Activated CD4-positive, alpha-beta T cell treated with anti-CD3 and anti-CD28 coated beads for 36 hours (primary cell): ENCODE measurements at places on chromosomes 1 and 21.

DNA sequence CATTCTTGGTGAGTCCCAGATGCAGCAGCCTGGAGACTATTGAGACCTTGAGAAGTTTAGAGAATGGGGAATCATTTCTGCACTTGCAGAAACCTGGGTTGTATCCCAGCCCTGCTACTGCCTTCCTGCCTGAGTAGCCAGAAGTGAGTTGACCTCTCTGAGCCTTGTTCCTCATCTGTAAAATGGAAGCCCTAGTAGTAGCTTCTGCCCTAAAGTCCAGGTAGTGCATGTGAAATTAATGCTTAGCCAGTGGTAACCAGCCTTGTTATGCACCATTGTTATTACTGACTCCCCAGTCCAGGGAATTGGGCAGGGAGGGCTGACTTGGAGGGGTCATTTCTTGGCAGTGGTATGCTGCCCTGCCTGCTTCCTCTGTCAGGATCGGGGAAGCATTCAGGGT is 5.6 kb downstream of the SESN2 start:
- no peak for DNase-seq

DNA sequence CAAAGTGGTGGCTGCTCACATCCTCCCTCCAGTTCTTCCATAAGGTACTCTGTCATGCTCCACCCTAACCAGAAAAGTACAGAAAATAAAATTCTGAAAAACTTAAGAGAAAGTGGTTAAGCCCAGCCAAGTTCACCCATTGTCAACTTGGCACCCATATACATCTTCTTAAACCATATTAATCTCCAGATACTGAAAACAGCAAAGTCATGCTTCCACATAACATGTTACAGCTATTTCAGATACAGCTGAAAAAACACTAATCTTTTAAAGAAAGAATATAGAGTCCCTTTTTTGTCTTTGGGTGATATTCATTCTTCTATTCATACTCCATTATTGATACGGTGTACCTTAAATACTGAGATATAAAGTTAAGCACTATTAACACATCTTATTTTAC is 577.8 kb downstream of the KCNT2 start:
- no peak for DNase-seq

- DNase-seq, result no peak
These were observed 63.4 kb downstream of the DDR2 start for GRCh38 chr1:162695687-162696086.

DNA sequence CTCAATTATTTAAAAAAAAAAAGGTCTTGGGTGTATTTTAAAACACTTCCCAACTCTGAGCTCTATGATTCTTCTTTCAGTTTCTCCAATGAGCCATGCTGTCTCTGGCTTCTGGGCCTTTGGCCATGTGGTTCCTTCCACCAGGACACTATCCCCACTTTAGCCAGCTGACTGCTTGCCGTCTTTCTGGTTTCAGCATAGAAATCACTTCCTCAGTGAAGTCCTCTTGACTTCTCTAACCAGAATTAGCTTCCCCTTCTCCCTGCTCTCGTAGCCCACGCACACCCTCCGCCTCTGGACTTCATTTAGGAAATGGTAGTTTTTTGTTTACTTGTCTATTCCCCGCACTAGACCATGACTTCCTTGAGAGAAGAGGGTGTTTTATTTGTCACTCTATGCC is 1.1 kb upstream of the DIO1 start:
- no peak for DNase-seq

DNA sequence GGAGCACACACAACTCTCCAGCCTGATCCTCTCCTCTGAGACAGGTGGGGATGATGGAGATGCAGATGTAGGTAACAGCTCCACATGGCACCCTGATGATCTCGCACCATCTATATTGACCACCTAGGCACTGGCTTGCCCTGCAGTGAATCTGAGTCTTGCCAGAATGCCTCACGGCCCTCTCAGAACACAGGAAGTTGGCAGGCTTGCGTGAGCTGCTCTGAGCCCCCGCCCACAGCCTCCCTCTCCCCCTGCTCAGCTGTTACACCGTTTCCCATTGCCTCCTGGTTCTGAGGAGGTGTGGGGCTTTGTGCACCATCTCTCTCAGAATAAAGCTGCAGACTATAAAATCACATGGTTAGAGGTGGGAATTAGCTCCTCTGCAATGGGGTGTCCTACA is 48.0 kb downstream of the URB2 start:
- DNase-seq, result peak; percentile 46

- DNase-seq, result no peak
These were observed 225.4 kb upstream of the NRIP1 start for GRCh38 chr21:15289896-15290841.

DNA sequence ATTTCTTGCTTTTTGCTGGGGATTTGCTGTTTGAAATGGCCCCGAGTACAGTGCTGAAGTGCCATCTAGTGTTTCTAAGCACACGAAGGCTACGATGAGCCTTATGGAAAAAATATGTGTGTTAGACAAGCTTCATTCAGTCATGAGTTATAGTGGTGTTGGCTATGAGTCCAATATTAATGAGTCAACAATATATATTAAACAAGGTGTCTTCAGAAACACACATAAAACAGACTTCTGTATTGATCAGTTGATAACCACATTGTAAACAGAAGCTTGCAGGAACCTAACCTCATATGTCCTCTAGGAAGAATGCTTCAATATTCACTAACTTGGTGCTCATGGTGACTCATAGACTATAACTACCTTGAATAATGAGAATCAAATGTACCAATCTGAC is 1.7 kb upstream of the GJB5 start:
- no peak for DNase-seq

DNA sequence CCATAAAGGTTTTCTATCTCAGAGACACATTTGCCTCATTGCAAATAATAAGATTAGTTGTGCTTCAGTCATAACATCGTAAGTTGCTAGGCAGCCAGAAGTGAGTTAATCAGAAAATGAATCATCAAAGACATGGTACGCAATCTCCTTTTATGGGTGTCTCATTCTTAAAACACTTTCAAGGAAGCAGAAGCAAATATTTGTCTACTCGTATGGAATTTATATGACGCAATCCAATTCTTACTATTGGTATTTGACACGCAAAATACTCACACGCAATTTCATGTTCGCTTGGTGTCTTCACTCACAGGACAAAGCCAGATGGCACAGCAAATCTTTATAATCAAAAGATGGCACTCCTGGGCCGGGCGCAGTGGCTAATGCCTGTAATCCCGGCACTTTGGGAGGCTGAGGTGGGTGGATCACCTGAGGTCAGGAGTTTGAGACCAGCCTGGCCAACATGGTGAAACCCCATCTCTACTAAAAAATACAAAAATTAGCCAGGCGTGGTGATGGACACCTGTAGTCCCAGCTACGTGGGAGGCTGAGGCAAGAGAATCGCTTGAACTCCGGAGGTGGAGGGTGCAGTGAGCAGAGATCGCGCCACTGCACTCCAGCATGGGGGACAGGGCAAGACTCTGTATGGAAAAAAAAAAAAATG is 56.4 kb downstream of the HLCS start:
- DNase-seq, result peak; percentile 39

DNA sequence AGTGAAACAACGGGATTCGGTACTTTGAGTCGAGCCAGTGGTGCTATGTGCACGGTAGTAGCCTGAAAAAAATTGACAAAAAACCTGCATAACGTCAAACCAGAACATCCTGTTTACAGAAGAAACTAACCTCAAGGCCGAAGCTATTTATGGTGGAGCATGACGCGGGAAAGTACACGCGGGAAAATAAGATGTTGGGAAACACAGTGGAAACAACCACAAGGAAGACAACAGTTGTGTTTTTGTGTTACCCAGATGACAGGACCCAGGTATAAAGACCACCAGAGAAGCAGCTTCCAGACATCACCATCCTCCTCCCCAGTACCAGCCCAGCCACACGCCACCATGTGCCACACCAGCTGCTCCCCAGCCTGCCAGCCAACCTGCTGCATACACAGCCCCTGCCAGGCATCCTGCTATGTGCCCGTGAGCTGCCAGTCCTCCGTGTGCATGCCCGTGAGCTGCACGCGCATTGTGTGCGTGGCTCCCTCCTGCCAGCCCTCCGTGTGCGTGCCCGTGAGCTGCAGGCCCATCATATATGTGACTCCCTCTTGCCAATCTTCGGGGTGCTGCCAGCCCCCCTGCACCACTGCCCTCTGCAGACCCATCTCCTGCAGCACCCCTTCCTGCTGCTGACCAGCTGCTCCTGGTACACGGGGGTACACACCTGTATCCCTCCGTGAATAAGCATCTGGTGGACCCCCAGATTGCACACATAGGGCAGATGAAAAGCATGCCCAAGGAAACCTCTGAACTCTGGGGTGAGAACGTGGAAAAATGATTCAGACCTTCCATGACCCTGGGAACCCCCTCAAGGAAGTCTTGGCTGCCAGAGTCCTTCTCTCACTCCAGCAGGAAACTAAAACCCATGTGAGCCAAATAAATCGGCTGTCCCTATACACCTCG is at the start of gene KRTAP12-3:
Gene KRTAP12-3, plus strand, starts transcription at position 298 of the 906 bp plus-strand sequence. Its CDS starts 48 bp downstream, at position 346.
- DNase-seq, result peak; percentile 43

DNA sequence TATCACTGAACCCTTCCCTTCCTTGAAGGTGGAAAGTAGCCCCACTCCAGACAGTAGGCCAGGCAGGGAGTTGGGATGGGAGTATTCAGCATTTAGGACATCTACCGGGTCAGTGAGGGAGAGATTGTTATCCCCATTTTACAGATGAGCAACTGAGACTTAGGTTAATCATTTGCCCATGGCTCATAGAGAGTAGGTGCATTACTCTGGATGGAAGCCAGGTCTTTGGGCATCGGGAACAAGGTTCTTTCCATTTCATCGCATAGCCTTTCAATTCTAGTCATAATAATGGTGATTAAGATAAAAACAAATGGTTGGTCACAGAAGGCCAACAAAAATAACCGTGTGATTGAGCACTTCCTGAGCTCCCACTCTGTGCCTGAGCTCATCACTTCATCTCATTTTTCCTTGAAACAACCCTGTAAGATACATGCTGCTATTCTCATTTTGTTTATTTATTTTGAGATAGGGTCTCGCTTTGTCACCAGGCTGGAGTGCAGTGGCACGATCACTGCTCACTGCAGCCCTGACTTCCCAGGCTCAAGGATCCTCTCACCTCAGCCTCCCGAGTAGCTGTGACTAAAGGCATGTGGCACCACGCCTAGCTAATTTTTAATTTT is 64.8 kb downstream of the NAV1 start:
- no peak for DNase-seq

DNA sequence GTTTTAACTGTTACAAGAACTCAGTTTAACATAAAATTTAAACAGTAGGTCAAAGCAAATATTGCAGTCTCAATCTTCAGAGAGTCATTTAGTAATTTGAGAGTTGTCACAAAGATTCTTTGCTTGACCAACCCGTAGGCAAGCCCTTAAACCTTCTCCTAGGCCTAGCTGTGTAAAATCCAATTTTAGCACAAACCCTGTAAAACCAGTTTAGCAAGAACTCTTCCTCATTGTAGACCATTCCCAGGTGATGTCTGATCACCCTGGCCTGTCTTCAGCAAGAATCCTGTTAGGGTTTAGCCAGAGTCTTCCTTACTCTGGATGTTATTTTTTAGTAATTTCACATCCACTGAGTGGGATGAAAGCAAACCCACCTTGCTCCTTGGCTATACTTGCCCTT is 30.1 kb downstream of the LRIG2 start:
- DNase-seq, result no peak
